ENCODE measurements at places on chromosomes 6 and 20.

DNA sequence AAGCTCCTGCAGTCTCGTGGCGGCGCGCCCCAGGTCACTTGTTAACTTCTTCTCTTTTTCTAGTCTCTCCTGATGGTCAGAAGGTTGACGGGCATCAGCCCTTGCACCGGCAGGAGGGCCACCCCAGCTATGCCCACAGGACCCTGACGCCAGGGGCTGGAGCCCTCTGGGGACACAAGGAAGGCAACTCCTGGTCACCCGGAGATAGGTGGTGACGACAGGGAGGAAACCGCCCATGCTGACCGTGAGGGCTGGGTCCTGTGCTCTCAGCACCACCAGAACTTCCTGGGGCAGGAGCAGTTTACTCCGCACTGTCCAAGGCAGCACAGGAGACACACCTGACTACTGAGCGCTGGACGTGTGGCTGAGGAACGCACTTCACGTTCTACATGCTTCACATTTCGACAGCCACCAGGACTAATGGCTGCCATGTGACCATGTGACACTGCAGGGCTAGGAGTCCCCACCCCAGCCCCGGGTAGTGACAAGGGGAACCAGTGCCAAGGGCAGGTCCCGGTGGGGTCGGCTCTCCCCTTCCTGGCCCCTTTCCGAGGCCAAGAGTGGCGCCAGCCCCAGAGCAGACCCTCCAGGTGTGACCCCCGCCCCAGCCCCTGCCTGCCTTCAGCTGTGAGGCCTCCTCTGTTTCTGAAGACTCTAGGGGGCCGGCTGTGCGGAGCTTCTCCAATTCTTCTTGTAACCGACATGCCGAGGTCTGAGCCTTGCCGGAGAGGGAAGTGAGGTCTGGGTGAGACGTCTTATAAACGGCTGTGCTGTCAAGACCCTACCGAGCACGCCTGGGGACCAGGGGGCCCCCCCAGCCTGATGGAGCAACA lies 45.2 kb downstream of the DSTN start:
- peak; percentile 31 for DNase-seq

- DNase-seq, result peak; percentile 57
Measured at GRCh38 chr6:13302751-13303667, 25.3 kb downstream of the TBC1D7 start.

- DNase-seq, result no peak
Measured at GRCh38 chr6:133435065-133435728, 194.0 kb downstream of the EYA4 start.

DNA sequence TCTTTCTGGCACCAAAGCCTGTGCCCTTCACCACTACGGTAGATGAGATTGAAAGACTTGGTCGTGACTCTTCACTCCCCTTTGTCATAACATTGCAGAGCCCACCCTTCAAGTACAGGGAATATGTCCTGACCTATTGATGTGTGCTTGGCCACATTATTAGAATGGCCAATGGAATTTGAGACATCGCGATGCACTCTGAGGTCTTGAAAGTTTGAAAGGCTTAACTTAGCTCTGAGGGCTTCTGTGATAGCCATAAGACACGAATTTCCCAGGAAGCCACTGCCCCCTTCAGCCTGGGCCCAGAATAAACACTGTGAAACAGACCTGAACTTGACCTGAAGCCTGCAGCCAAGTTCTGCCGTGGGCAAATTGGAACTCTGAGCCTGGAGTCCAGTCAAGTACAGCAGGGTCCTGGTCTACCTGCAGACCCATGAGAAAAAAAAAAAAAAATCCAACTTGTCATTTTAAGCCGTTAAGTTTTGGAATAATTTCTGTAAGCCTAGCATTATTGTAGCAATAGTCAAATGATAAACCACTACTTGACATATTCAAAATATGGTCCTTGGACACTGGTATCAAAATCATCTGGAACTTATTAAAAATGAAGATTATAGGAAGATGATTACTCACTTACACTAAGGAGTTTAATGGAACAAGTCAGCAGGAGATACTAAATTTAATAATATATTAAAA lies 36.9 kb upstream of the TRAF3IP2 start:
- DNase-seq, result peak; percentile 62

- DNase-seq, result no peak
Measured at GRCh38 chr6:1178590-1178989, 133.3 kb upstream of the FOXQ1 start.

GRCh38 chr6:129608886-129609537 lies 101.0 kb downstream of the ARHGAP18 start:
- DNase-seq, result no peak

GRCh38 chr20:3218307-3218988 lies 9.2 kb downstream of the ITPA start:
- DNase-seq, result peak; percentile 13

DNA sequence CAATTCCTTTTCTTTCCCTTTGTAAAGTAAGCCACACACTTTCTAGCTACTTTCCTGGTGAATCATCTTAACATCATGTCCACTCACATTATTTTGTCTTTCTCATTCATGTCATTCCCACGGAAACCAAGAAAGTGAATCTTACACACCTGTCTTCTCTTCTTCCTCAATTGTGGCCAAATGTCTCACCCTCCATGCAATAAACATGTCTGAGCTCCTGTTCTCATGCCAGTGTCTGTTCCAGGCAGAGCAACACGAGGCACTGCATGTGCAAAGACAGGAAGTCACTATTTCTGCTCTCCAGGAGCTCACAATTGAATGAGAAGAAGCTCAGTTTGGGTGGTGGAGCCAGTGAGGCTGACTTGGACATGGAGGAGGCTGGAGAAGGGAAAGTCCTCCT lies 29.0 kb upstream of the TMEM244 start:
- no peak for DNase-seq

DNA sequence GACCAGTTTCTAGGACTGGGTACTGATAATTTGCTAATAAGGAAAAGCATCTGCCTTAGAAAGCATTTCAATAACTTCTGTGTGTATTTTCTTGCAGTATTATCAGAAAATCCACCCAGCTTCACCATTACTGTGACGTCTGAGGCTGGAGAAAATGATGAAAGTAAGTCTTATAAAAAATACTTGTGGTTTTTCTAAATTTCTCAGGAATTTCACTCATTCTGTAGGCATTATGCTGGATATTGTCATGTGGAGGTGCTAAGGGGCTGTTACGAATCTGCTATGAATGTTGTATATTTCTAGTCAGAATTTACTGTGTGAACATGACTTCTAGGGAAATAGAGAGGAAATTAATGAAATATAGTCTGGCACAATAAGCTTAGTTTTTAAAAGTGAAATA lies 8.9 kb downstream of the RWDD1 start:
- DNase-seq, result no peak

GRCh38 chr6:90610751-90611542 lies 24.1 kb upstream of the MAP3K7 start:
- peak; percentile 35 for DNase-seq

GRCh38 chr6:110735666-110736065 lies 79.6 kb downstream of the CDK19 start:
- DNase-seq, result no peak

GRCh38 chr20:18224968-18225568 lies 63.3 kb upstream of the ZNF133 start:
- DNase-seq, result no peak

DNA sequence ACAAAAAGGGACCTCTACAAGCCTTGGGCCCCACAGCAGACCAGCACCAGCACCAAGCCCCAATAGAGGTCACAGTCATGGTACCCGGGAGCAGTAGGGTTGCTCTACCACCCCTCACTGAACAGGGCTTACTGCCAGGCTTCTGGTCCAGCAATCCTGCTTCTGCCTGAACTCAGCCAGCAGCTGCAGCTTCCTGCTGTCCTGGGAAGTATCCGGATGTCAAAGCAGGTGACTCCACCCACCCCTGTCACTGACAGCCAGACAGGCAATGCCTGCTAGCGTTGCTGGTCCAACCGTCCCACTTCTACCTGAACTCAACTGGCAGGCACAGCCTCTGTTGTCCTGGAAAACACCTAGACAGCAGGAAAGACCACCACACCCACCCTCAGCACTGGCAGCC lies 47.0 kb upstream of the PCSK2 start:
- DNase-seq, result no peak

DNA sequence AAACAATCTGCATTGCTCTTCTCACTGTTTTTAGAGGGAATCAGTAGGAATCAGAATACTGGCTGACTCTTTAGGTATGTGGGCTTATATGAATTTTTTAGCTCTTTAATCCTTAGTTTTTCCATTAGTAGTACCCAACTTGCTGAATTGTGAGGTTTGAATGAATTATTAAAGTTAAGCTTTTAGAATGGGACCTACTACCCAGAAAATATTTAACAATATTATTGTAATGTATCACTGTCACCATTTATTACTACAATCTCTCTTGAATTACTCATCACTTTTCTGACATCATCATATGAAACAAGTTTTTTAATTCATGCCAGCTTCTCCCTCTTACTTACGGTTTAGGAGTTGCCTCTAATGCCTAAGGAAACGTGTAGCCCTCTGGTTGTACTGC lies 212.7 kb downstream of the BCKDHB start:
- no peak for DNase-seq

DNA sequence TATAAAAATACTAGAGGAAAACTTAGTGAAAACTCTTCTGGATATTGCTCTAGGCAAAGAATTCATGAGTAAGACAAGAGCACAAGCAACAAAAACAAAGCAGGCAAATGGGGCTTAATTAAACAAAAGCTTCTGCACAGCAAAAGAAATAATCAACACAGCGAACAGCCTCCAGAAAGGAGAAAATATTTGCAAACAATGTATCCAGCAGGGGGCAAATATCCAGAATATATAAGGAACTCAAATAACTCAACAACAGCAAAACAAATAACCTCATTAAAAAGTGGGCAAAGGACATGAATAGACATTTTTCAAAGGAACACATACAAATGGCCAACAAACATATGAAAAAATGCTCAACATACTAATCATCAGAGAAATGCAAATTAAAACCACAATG lies 17.1 kb upstream of the HECA start:
- DNase-seq, result no peak

GRCh38 chr6:2861822-2862164 lies 20.1 kb upstream of the SERPINB1 start:
- DNase-seq, result no peak

- DNase-seq, result no peak
Measured at GRCh38 chr6:143982968-143983367, 25.1 kb downstream of the PLAGL1 start.

DNA sequence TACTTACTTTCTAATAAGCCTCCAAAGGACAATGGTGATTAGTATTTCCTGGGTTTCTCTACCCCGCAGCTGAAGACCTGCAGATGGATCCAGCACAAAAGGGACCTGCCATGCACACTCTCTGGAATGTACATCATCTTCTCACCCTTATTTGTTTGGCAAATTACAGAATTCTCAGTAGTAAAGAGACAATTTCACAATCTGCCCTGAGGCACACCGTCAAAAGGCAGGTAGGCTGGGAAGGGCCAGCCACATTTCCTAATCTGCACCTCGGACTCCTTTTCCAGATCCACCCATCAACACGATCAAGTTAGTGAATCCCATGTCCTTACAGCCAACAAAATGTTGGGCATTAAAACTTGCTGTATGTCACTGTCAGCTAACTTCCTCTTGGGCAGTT lies 4.9 kb downstream of the OVOL2 start:
- no peak for DNase-seq

- no peak for DNase-seq
Measured at GRCh38 chr6:19635728-19636127, 201.4 kb upstream of the ID4 start.

DNA sequence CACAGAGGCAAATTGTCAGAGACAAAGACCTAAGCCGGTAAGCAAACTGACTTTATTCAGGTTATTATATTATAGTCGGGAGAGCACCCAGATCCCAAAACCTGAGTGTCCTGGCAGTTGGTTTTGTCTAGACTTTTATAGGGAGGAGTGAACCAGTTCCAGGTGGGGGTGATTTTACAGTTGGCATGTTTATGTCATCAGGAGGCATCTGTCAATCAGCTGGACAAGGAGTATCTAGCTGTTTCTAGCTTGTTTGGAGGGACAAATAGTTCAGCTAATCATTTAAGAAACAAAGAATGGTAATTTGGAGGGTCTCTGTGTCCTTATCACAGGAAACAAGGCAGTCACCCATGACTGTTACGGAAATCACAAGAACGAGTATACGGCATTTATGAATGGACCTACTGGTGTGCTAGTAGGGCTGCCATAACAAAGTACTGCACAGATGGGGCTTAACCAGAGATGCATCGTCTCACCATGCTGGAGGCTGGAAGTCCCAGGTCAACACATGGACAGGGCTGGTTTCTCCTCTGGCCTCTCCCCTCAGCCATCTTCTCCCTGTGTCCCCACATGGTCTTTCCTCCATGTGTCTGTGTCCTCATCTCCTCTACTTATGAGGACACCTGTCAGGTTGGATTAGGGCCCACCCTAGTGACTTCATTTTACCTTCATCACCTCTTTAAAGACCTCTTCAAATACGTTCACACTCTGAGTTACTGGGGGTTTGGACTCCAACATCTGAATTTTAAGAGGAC lies 122.7 kb downstream of the LY86 start:
- DNase-seq, result no peak

- no peak for DNase-seq
Measured at GRCh38 chr6:165159460-165159859, 149.9 kb downstream of the C6orf118 start.

GRCh38 chr6:161191671-161192070 lies 82.2 kb downstream of the AGPAT4 start:
- DNase-seq, result no peak

DNA sequence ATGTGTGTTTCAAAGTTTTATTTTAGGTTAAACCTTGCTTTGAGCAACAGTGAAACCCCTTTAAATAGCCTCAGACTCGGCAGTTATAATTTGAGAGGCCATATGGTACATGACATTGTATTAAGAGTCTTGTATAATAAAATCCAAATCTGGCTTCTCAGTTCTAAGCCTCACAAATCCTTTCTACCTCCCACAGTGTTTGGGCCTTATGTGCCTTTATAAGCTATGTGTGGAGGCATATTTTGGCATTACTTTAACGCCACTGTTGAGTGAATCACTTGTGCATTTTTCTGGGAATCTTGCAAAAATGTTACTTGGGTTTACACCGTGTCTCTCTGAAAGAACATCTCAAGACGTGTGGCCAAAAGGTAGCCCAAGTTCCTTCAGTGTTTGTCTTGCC lies 152.4 kb downstream of the COL9A1 start:
- DNase-seq, result no peak

DNA sequence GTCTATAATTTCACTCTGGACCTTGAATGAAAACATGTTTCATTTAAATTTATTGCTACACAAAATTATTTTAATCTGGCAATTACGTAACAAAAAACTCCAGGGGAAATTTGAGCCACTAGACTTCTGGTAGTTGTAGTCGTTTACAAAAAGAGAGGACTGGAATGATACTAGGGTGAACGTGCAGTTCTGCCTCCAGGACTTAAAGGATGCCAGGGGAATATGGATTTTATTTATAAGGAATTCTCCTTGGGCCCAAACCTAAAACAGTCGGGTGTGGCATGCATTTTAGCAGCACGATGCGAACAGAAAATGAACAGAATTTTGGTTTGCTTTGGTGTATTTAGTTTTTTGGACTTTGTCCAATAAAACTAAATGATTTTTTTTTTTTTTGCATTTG lies 76.9 kb downstream of the PRL start:
- no peak for DNase-seq

GRCh38 chr6:834866-835265 lies 141.9 kb upstream of the EXOC2 start:
- DNase-seq, result no peak
